Esophagus squamous epithelium (tissue), 5 donors: ENCODE measurements at places on chromosomes 3 and 15.

DNA sequence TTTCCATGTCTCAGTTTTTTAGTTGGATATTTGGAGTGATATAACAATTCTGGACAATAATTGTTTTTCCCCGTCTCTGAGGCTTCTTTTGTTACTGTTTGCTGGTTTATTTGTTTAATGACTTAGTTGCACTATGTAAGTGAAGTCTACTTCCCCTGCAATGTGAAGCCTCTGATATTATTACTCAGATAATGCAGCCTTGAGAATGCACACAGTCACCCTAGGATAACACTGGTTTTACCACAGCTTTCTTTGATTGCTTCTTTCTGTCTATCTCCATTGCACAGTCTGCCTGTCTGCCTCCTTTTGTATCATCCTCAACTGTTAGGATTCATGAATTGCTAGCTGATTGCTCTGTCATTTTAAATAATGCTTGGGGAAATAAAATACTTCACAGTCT lies 208.7 kb upstream of the ROBO1 start:
- DNase-seq, result no peak

- DNase-seq, result no peak
Observed at GRCh38 chr15:36885771-36886170, 214.6 kb downstream of the MEIS2 start.

- no peak for DNase-seq
Observed at GRCh38 chr3:29153811-29154210, 127.1 kb upstream of the RBMS3 start.

DNA sequence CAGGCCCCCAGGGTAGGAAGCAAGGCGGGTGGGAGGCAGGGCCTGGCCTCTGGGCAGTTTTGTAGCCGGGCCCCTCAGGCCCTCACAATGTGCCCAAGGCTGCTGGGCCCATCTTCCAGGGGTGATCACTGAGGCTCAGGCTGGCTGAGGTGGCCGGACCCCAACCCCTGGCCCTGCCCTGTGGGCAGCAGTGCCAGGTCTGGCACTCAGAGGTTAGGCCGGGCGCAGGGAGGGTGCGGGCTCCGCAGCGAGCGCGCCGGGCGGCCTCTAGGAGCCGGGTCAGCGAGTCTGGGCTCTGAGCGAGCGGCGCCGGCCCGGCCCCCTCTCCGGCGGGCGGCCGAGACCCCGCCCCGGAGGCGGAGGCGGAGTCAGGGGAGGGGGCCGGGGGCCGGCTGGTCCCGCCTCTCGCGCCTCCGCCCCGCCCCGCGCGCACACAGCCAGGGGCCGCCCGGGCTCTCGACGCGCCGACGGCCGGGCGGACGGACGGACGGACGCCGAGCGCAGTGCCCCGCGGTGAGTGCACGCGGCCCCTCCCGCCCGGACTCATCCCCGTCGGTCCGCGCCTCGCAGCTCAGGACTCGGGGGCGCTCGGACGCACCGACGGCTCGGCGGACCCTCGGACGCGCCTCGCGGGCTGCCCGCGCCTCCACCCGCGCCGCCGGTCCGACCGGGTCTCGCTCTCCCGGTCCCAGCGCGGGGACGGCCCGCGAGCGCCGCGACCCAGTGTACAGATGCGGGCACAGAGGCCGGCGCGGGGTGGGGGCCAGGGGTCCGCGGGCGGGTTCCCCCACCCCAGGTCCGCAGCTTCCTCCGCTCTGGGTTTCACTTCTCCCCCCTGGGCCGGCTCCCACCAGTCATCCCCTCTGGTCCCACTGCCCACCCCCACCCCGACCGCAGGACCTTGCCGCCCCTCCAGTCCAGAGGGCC lies at the start of gene FBLN2:
TSS of gene FBLN2 (plus strand) at position 430 of the 927 bp plus-strand sequence. CDS start 21,231 bp downstream, outside the sequence.
- DNase-seq, result no peak

GRCh38 chr15:28993051-28993719 lies 107.4 kb downstream of the APBA2 start:
- no peak for DNase-seq

DNA sequence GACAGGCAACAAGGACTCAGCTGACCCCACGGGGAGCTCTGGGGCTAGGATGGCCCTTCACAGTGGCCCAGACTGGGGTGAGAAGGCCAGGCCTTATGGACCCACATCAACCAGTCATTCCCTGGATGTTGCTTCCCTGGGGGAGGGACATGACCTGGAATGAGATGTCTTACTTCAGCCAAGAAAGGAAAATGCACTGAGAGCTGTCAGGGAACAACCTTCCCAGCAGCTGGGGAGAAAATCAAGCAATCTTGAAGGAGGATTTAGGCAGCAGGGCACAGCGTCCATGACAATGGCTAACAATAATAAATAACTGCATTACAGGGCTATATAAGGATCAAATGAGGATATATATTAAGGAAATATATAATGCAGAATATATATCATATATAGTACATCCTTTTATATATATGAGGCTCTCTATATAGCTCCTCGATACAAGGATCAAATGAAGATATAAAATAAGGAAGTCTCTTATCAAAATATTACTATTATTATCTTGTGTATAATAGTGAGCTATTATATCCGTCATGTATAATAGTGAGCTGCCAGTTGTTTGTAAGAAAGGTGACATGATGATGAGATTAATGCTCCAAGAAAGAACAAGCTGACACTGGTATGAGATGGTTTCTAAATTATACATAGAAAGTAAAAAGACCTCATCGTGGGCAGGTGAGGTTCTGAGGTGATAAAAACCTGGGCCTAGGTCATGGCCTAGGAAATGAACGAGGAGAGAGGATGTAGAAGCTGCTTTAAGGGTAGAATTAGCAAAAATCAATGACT lies 117.8 kb upstream of the LIPC start:
- DNase-seq, result no peak

- no peak for DNase-seq
Observed at GRCh38 chr3:112793326-112794081, 53.2 kb downstream of the CD200R1L start.

GRCh38 chr3:192857260-192857661 lies 60.4 kb downstream of the MB21D2 start:
- DNase-seq, result no peak

DNA sequence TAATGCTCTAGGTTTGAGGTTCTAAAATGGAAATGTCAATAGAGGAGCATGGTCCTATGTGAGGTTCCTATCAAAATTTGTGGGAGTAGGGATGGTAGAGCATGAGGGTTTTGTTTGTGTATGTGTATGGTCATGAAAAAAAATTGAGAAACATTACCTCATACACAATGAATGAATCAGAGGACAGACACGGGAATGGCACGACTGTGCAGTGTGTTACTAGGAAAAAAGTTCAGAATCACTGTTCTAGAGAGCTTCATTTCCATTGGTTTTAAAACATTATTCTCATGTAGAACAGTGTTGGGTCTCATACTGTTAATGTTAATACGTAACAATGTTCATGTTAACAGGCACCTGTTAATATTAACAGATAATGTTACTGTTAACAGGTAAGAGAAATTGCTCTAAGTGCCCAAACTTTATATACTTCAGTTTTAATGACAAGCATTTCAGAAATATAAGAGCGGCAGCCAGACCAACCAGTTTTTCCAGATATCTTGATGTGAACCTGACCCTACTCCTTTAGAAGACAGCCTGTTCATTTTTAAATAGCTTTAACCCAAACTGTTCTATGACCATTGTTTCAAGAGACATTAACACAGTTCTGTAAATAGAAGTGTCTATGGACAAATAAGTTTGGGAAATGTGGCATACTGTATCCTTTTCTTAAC lies 48.0 kb downstream of the SLC15A2 start:
- no peak for DNase-seq

DNA sequence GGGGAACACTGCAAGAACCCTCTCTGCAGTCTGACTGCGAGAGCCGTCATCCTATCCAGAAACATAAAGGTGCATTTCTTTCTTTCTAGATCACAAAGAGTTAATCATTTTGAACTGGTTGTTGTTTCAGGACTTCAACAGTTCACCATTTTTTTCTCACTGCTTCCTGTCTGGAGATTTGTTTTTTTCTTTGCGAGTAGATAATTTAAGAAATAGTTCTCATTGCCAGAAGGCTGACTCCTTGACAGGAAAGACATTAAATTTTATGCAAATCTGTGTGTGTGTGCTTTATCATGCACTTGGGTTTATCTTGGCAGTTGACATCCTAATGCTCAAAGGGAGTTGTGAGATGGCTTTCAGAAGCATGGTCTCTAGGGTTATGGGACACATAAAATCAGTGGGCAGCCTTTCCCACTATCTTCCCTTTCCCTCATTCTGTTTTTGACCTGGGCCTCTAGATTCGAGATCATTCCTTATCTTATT lies 123.5 kb upstream of the TBL1XR1 start:
- DNase-seq, result no peak

DNA sequence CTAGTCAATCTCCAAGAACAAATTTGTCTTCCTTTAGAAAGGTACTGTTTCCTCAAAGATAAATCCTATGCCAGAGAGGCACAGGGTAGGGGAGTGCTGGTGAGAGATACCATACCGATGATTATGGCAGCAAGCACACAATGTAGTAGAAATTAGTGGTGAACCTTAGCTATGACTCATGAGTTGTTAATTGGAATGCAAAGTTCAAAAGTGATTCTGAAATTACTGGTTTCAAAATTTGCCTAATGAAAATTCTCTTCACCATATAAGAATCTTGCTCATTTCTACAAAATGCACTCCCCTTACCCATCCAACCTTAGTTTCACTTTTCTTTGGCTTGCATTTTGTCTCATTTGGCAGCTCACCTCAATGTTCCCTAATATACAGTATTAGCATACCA lies 139.5 kb upstream of the SLC2A2 start:
- DNase-seq, result no peak

DNA sequence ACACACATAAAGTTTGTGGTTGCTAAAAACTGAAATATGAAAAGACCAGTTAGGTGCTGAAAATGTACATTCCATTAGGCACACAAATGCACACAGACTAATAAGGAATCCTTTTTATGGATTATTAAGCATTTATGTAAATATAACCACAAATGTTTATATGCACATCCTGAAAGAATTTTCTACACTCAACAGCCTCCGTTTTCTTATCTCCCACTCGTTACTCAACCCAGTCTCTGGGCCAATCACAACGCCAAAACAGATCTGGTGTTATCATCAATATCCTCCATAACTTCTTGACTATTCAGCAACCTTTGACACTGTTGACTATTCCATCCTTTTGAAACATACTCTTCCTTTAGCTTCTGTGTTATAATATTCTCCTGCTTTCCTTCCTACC lies 136.4 kb downstream of the ATP8B4 start:
- DNase-seq, result no peak
